AG20443 (cell line): ENCODE measurements at places on chromosomes 11 and 22.

GRCh38 chr22:20509344-20510047 is 2.1 kb downstream of the MED15 start:
- DNase-seq: peak; percentile 88

- no peak for DNase-seq
Observed at GRCh38 chr11:19199048-19199447, 2.7 kb downstream of the CSRP3 start.

GRCh38 chr22:40331706-40332105 is 14.6 kb upstream of the ADSL start:
- no peak for DNase-seq

DNA sequence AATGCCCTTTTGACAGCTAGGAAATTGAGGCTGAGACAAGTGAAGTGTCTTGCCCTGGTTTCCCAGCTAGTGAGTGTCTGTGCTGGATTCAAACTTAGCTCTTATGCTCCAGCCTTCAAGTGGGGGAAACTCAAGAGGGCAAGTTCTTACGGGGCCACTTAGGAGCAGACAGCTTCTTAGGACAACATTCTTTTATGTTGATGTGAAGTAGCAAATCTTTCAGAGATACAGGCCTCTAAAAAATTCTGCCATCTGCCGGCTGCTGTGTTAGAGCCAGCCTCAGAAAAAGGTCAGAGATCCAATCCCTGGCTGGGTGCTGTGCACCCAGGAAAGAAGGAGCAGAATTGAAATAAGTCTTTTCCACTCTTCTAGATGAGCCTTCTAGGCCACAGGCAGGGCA is 26.6 kb downstream of the TIMP3 start:
- no peak for DNase-seq

DNA sequence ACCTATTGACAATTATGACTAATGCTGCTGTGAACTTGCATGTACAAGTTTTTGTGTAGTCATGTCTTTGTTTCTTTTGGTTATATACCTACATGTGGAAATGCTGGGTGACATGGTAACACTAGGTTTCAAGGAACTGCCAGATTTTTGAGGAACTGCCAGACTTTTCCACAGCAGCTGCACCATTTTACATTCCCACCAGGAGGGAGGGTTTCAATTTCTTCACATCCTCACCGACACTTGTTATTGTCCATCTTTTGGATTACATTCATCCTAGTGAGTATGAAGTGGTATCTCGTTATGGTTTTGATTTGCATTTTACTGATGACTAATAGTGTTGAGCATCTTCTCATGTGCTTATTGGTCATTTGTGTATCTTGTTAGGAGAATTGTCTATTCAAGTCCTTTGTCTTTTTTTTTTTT is 13.3 kb downstream of the CLDN5 start:
- no peak for DNase-seq

GRCh38 chr11:1727861-1728260 is 22.5 kb downstream of the IFITM10 start:
- DNase-seq: no peak

- DNase-seq: no peak
Observed at GRCh38 chr11:21485006-21485405, 707.9 kb upstream of the ANO5 start.

DNA sequence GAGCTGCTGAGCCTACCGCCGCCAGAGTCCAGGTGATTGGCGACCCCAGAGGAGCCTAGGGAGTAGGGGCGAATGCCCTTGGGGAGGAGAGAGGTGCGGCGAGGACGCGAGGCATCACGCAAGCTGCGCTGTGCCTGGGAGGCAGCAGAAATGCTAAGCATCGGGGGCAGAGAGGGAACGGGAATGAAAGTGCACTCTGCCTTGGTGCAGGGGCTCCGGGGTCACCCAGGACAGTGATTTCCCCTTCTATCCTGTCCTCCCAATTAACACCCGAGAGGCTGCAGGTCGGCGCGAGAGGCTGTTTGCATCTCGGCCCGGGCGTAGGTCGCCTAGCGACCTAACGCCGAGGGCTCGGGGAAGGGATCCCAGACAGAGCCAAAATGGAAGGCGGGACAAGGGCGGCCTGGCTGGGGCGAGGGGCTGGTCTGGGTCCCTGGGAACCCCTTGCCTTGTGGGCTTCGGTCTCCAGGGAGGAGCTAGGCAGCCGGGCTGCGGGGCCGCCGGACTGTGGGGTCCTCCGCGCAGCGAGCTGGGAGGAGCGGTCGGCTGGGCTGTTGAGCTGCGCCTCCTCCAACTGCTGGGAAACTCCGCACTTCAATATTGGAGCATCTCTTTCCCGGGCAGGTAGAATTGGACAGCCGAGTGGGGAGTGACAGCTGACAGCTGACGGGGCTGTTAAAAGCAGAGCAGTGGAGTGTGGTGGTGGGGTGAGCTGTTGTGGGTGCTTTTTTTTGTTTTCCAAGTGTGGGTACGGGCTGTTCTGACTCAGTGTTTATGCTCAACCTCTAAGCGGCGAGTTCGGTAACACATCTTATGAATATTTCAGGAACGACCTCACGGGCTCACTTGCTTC is 657 bp downstream of the ELMOD1 start:
- DNase-seq: peak; percentile 41

DNA sequence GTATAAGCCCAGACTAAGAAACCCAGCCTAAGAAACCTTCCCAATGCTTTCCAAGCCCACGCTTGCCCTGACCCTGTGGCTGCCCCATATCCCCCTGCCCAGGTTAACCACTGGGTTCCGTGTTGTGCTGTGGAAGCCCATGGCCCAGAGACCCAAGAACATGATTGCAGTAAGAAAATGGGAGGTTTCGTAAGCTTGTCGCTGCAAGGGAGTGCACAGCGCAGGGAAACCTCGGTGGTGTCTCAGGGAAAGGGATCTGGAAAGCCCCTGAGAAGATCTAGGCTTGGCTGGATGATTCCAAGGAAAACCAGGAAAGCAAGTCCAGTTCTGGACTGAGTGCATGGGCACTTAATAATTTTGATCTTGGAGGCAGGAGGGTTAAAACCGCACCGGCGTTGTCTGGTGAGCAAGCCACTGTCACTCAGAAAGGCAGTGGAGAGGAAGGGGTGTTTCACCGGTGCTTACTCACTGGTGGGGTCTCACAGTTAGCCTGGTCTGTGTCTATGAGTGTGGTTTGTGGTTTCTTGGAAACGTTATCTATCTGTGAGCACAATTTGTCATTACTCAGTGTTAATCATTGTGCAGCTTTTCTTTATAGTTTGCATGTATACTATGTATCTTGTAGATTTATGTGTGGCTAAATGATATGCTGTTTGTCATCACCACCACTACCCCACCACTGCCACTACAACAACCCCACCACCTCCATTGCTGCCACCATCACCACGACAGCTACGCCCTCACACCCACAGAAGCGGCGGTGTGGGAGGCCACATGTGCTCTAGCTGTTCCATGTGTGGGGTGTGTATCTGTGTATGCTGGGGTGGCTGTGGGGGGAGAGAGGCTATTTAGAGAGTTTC is 53.3 kb upstream of the PRDM11 start:
- DNase-seq: no peak

DNA sequence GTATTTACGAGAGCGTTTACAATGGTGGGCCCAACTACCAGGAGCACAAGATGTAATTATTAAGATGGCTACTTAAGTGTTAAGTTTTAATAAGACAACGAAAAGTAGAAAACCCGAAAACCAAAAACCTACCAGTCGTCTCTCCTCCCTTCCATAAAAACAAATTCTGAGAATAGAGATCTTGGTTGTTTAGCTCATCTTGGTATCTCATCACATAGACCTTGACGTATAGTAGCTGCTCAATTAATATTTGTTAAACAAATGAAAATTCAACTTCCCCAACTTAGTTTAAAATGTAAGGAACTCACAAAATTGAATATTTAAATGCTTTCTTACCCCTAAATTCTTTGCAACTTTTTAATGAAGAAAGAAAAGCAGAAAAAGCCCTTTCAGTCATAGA is 669 bp downstream of the KDM4D start:
- DNase-seq: no peak

DNA sequence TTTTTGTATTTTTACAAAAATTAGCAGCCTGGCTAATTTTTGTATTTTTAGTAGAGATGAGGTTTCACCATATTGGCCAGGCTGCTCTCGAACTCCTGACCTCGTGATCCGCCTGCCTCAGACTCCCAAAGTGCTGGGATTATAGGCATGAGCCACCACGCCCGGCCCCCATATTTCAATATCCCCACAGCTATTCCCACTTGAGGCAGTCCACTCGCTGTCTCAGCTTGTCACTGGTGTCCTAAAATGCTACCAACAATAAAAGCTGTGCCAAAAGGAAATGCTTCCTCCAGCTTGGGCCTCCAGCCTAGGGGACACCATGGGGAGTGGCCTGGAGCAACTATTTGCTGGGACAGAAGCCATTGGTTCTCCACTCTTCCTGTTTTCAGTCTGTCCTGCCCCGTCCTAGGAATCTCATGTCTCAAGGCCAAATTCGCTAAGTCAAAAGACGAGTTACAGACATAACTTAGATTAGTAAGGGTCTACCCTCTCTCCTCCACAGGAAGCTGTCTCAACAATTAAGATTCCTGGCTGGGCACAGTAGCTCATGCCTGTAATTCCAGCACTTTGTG is 7.3 kb upstream of the SPINDOC start:
- peak; percentile 45 for DNase-seq

DNA sequence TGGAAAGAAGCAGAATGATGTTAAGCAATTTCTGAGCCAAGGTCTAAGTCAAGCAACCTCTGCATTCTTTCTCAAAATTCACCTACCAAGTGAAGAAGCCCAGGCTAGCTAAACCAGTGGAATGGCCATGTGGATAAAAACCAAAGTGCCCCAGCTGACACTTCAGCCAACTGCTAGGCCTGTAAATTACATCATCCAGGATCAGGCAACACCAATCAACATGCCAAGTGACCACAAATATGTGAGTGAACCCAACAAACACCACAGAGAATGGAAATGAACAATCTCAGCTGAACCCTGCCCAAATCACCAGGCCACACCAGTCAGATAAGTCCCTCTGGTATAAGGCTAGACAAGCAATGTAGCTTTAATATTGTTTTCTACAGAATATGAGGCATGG is 25.1 kb upstream of the FJX1 start:
- peak; percentile 93 for DNase-seq

DNA sequence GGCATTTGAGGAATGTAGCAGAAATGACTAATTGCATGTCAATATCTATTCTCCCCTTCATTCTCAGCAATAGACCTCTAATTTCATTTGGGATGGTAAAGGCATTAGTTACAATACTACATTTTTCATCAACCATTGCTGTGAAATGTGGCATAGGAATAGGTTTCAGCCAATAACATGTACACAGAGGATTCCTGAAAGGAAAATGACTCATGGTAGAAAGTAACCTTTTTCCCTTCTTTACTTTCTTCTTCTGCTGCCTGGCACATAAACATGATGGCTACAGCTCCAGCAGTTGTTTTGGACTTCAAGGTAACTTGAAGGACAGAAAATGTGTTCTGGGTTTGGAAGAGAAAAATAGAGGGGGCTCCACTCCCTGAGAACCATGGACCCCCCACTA is 231.8 kb upstream of the CTSC start:
- DNase-seq: no peak

- no peak for DNase-seq
Observed at GRCh38 chr11:115741376-115742107, 237.3 kb upstream of the CADM1 start.

DNA sequence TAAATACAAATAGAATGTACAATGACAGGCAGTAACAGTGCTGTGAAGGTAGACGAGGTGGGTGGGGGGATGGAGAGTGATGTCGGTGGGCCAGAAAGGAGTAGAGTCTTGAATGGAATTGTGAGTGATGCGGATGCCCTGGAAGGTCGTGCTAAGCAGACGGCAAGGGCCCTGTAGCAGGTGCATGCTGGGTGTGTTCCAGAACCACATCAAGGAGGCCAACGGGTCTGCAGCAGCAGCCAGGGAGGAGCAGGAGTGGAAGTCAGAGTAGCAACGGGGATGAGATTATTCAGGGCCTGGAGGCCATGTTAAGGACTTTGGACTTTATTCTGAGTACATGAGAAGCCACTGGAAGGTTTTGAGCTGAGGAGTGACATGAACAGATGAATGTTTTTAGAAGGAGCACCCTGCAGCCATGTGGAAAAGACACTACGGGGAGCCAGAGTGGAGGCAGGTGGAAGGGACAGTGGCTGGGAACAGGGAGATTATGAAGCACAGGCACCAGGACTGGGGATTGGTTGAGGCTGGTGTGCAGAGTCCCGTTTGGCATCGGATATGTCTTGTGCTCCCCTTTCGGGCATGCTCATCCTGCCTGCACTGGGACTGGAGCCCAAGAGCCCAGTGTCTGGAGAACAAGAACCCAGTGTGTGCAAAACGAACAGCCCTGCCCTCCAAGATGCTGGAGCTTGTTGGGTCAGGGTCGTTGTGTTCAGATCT is 74.1 kb downstream of the COMMD9 start:
- no peak for DNase-seq

DNA sequence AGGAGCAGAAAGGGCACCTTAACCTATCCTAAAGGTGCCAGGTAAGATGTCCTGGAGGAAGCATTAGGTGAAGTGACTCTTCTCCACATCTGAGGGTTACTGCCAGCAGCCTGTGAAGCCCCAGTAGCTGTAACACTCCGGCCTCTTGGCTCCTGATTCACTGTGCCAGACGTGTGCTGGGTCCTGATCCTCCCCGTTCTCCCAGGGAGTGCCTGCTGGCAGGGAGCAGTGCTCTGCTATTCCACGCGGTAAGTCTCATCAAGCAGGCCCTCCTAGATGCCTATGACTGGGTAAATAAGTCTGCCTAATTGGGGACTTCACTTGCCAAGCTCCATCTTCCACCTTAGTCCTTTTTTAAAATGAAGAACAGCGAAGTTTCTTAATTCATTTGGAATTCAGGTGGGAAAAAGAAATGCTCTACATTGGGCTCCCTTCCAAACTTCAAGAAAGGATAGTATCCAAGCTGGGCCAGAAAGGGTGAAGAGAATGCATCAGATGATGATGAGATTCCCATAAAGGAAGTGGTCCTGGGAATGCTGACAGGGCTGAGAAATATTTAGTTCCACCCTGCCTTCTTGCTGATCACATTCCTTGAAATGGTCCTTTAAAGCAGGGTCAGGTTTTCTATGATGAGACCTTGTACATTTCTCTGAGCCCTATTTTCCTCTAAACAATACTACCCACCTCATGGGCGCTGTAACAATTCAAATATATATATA is 188.0 kb downstream of the MAML2 start:
- peak; percentile 58 for DNase-seq

DNA sequence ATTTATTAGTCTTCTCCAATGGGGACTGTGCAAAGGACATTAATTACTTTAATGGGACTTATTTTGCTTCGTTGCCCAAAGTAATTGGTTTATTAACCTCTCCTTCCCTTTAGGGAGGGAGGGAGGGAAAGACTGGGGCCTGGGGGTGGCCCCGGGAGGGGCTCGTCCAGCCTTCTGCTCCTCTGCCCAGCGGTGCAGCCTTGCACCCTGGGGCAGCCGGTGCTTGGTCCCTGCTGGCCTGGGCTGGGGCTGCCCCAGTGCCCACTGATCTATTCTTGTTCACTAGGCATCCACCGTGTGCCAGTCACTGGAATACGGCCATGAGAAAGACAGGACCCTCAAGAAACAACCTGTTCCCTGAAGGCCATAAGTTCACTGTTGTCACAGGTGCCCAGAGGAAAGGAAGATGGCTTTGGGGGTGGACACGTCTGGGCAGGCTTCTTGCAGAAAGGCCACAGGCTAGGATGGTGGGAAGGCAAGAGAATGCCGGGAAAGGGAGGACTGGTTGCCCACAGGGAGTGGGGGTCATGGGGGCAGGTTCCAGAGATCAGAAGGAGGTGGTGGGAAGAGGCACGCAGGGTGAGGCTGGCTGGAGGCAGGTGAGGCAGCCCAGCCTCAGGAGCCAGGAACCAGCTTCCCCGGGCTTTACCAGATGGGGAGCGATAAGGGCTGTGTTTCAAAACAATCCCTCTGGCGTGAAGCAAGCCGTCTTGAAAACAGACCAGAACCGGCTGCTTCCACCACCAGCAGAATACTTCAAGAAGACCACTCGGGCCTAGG is 47.6 kb upstream of the KCNQ1OT1 start:
- no peak for DNase-seq

- DNase-seq: no peak
Observed at GRCh38 chr22:49522582-49523373, 304.9 kb downstream of the BRD1 start.
